ENCODE measurements at places on chromosomes 3 and 15. TPM values are rescaled to one million over a fixed set of nuclear protein-coding genes. Genes with fewer than 3 reads are reported as not detected.

The RBPMS2 gene
- total RNA-seq = not detected

The CP gene
- total RNA-seq = 1.1 TPM

The MYLK gene
- 191 TPM for total RNA-seq

The PRSS50 gene
- not detected for total RNA-seq

The CORO2B gene
- total RNA-seq = 5.3 TPM

The NR2F2 gene
- 4.5 TPM for total RNA-seq

The GNAT1 gene
- not detected for total RNA-seq

The CCDC33 gene
- total RNA-seq = not detected

The RAB8B gene
- total RNA-seq = 126 TPM

The BFSP2 gene
- not detected for total RNA-seq

The IL5RA gene
- total RNA-seq = not detected

The GRM2 gene
- not detected for total RNA-seq

The SLC15A2 gene
- total RNA-seq = 0.14 TPM

The FRMD5 gene
- total RNA-seq = 1.6 TPM

The THUMPD3 gene
- total RNA-seq = 64.0 TPM

The TUSC7 gene
- not detected for total RNA-seq

The PYGO1 gene
- 8.6 TPM for total RNA-seq

The HEG1 gene
- 197 TPM for total RNA-seq

The HIGD1A gene
- total RNA-seq = 103 TPM

The SECISBP2L gene
- total RNA-seq = 25.9 TPM

The GLDN gene
- total RNA-seq = 75.1 TPM

The ITIH4 gene
- total RNA-seq = 1.6 TPM

The ALCAM gene
- total RNA-seq = 63.6 TPM

The DUOXA1 gene
- total RNA-seq = not detected

The LEKR1 gene
- 0.43 TPM for total RNA-seq

The CD200R1 gene
- not detected for total RNA-seq

The GP5 gene
- total RNA-seq = 0.14 TPM

The ACOX2 gene
- total RNA-seq = 25.8 TPM

The TRIM59 gene
- total RNA-seq = 15.5 TPM

The ATP2B2 gene
- not detected for total RNA-seq

The IGDCC3 gene
- not detected for total RNA-seq

The CHRD gene
- 1.4 TPM for total RNA-seq

The XCR1 gene
- total RNA-seq = under 0.01 TPM

The PP2D1 gene
- total RNA-seq = not detected

The PRKCI gene
- total RNA-seq = 86.7 TPM

The TNFAIP8L3 gene
- 14.2 TPM for total RNA-seq

The AHSG gene
- total RNA-seq = not detected

The BCHE gene
- 0.28 TPM for total RNA-seq

The ECE2 gene
- total RNA-seq = not detected

The CHRM5 gene
- under 0.01 TPM for total RNA-seq

The GRK7 gene
- not detected for total RNA-seq

The CPOX gene
- 19.9 TPM for total RNA-seq

The CLDN11 gene
- 563 TPM for total RNA-seq

The CASR gene
- not detected for total RNA-seq

The PCOLCE2 gene
- 60.7 TPM for total RNA-seq

The SKOR1 gene
- total RNA-seq = 0.09 TPM

The NR2E3 gene
- 0.14 TPM for total RNA-seq

The MED12L gene
- total RNA-seq = 0.28 TPM

The PPARG gene
- 16.2 TPM for total RNA-seq

The MGLL gene
- 10.9 TPM for total RNA-seq

The CNBP gene
- 277 TPM for total RNA-seq

The CCR3 gene
- not detected for total RNA-seq

The NLGN1 gene
- total RNA-seq = 8.7 TPM

The CDHR4 gene
- under 0.01 TPM for total RNA-seq

The ALG1L2 gene
- total RNA-seq = not detected
